ENCODE measurements at places on chromosomes 4 and X. TPM values are rescaled to one million over a fixed set of nuclear protein-coding genes. Genes with fewer than 3 reads are reported as not detected.

FGFBP2 gene
- not detected for total RNA-seq

TEX13D gene
- total RNA-seq, result not detected

SERPINA7 gene
- total RNA-seq, result not detected

XK gene
- 0.39 TPM for total RNA-seq

BRS3 gene
- not detected for total RNA-seq

LRRC66 gene
- total RNA-seq, result not detected

HMX1 gene
- total RNA-seq, result 0.13 TPM

ZMAT1 gene
- 0.06 TPM for total RNA-seq

XAGE1A gene
- 33.2 TPM for total RNA-seq

GSPT2 gene
- 7.9 TPM for total RNA-seq

PIN4 gene
- total RNA-seq, result 34.2 TPM

DUSP21 gene
- total RNA-seq, result not detected

RBM46 gene
- total RNA-seq, result not detected

RAB33A gene
- 0.28 TPM for total RNA-seq

MAGEC1 gene
- total RNA-seq, result 0.04 TPM

UBE2A gene
- 131 TPM for total RNA-seq

ZXDA gene
- total RNA-seq, result 1.6 TPM

F8A1 gene
- 57.7 TPM for total RNA-seq

GPR173 gene
- total RNA-seq, result not detected

VCX3A gene
- not detected for total RNA-seq

C1QTNF7 gene
- not detected for total RNA-seq

GLUD2 gene
- 2.6 TPM for total RNA-seq

TCEAL6 gene
- total RNA-seq, result not detected

IDS gene
- total RNA-seq, result 116 TPM

TLR7 gene
- not detected for total RNA-seq

APEX2 gene
- total RNA-seq, result 33.5 TPM

RIBC1 gene
- total RNA-seq, result 0.85 TPM

ERVMER34-1 gene
- 0.66 TPM for total RNA-seq

PARM1 gene
- 0.62 TPM for total RNA-seq

RASL11B gene
- total RNA-seq, result not detected

MSANTD1 gene
- total RNA-seq, result 0.13 TPM

AWAT2 gene
- total RNA-seq, result not detected

UGT2A3 gene
- 0.27 TPM for total RNA-seq

GYPB gene
- not detected for total RNA-seq

CLNK gene
- total RNA-seq, result not detected

KLHL5 gene
- total RNA-seq, result 39.2 TPM

FTSJ1 gene
- 72.2 TPM for total RNA-seq

NUDT11 gene
- 3.1 TPM for total RNA-seq

BEX2 gene
- 10.2 TPM for total RNA-seq

GCNA gene
- total RNA-seq, result 1.2 TPM

AREG gene
- 79.1 TPM for total RNA-seq

ARHGAP24 gene
- 3.4 TPM for total RNA-seq
